ENCODE measurements at places on chromosomes 2 and 18.

DNA sequence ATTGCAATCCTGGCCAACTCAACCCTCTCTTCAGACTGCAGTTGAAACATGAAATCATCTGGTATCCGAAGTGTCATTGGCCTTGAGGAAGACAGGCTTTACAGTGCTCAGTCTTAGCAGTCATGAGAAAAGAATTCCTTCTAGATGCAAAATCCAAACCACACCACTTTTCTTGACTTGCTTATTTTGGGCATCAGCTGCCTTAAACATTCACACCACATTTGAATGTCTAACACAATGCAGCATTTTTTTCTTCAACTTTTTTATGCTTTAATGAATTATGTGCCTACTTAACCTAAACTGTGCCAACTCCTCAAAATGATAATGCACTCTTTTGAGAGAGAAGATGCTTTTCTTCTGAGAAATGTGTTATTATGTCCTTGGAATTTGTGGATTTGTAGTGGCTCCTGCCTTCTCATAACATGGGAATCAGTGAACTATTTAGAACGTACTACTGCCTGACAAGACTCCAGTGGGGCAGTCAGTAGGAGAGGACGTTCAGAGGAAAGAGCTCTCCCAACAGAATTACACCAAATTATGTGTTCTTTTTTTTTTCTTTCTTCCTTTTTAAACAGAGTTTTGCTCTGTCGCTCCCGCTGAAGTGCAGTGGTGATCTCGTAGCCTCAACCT lies 3.2 kb upstream of the FAM98A start:
- peak; percentile 79 for DNase-seq

GRCh38 chr18:53152476-53152875 lies 812.5 kb downstream of the DCC start:
- no peak for DNase-seq

DNA sequence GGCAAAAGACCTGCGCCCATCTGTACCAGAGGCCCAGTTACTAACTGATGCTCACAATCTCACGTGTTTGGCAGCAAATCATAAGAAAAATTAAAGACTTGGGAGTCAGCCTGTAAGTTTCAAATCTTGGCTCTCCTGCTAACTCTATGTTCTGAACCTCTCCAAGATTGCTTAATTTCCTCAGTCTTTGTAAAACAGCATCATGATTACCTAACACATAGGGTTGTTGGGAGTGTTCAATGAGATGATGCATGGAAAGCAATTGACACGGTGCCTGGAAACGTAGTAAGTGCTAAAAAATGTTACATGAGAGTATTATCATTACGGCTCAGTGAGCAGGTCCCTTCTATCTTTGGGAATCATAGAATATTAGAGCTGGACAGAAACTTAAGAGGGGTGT lies 497.6 kb upstream of the TCF4 start:
- DNase-seq: no peak

GRCh38 chr2:233209533-233210171 lies 41.8 kb upstream of the ATG16L1 start:
- DNase-seq: peak; percentile 93

DNA sequence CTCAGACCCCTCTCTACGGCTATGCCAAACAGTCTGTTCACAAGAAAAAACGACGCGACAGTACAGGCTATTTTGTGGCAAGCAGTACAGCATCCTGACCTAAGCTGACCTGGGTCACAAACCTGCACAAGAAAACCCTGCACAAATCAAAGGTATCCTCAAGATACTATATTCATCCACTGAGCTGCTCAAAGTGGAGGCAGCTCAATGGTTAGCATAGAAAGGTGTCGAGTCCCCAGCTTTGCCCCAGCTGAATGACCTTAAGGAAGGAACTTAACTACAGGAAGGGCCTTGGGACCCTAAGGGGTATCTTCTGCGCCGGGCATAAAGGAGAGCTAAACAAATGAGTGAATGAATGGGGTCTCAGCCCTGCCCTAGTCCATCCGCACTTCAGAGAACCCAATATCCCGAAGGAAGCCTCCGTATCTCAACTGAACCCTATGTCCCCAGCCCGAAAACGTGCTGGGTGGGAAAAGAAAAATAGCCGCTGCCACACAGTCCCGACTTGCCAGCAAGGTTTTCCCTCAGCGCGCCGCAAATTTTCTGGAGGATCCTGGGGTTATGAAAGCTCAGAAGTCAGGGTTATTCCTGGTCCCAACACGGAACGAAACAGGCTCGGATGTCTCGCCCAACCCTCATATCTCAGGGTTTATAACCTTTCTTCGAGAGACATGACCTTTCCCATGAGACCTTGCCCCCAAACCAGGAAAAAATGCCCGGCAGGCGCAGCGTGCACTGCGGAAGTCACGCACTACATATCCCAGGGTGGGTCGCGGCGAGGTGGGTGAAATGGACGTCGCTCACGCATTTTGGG lies at the start of gene FASTKD1:
FASTKD1 (minus strand) TSS at position 706 of the 814 bp plus-strand sequence. CDS start 1,836 bp downstream, outside the sequence.
- DNase-seq: peak; percentile 99

All from osteoblast (primary cell).